ENCODE measurements at places on chromosomes 3 and 15.
A peak's percentile ranks its signal among the peaks of the same experiment; 100 is the strongest.

DNA sequence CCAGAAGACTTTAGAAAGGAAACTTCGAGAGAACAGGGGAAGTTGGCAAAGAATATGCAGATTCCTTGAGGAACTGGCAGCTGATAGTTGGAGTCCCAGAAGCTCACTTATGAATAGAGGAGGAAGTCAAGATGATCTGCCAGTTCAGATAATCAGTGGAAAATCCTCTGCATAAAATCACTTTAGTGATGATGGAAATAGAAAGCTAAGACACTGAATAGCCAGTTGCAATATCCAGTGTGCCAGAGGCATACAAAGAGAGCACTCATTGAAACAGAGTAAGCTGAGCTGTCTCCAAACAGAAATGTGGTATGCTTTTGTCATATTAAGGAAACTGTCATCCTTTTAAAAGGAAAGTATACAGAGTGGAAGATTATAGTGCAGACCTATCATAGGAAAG, 1207.6 kb downstream of the OTOL1 start:
- no peak for DNase-seq

- DNase-seq, result peak; percentile 57
These were observed at the start of gene CRTC3 for GRCh38 chr15:90529371-90530249. Gene CRTC3, plus strand, starts transcription at chr15:90529923. Its CDS starts 149 bp downstream, at chr15:90530072.

DNA sequence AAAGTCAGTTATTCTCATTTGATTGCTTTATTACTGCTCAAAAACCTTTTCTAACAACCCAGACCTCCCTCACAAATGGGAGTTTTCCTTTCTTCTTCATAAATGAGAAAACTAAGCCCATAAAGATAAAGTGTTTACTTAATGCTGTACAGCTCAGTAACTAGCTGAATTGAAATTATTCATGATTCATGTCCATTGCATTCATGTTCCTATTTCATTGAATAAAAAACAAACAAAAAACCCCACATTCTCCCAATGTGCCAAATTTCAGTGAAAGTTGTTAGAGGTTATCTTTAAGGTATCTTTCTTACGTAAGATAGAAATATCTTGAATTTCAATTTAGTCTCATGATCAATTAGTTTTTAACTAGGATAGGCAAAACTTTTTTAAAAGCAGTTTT, 2.8 kb downstream of the PLSCR2 start:
- no peak for DNase-seq

GRCh38 chr3:55501905-55502304, 14.8 kb upstream of the WNT5A start:
- DNase-seq, result no peak

DNA sequence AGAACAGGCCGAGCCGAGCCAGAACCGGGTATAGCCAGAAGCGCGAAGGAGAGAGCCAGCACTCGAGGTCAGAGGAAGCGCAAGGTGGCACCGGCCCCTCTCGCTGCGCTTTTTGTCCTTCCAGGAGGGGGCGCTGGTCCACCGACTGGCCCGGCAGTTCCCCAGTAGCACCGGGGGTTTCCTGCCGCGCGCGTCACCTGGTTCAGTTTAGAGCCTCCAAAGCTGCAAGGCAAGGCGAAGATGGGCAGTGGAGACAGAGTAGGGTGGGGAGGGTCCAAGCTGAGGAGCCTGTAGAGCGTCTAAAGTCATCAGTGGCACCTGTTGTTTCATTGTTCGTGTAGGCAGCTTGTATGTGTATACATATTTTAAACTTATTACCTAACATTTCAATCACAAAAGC, 7.6 kb upstream of the NR2E3 start:
- DNase-seq, result no peak

- DNase-seq, result no peak
These were observed 433.3 kb downstream of the RAP2B start for GRCh38 chr3:153595186-153595815.

DNA sequence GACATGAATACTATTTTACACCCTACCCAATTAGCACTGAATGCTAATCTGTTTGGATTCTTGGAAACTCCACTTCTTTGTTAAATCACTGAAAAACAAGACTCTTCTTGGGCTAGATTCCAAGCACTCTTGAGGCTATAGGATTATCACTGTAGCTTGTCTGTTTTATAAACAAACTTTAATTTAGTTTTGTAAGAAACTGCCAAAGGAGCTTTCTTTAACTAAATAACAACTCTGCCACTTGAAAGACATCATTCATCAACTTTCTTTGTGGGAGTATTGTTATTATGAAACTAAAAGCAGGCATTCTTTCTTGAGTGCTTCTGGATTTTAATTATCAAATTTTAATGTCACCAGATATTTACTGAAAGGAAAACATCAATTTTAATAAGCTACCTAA, 24.1 kb downstream of the CBLB start:
- no peak for DNase-seq

GRCh38 chr3:4601892-4602291, 108.7 kb downstream of the ITPR1 start:
- DNase-seq, result no peak

- DNase-seq, result peak; percentile 69
These were observed 32.8 kb downstream of the AKAP13 start for GRCh38 chr15:85412956-85413854.

DNA sequence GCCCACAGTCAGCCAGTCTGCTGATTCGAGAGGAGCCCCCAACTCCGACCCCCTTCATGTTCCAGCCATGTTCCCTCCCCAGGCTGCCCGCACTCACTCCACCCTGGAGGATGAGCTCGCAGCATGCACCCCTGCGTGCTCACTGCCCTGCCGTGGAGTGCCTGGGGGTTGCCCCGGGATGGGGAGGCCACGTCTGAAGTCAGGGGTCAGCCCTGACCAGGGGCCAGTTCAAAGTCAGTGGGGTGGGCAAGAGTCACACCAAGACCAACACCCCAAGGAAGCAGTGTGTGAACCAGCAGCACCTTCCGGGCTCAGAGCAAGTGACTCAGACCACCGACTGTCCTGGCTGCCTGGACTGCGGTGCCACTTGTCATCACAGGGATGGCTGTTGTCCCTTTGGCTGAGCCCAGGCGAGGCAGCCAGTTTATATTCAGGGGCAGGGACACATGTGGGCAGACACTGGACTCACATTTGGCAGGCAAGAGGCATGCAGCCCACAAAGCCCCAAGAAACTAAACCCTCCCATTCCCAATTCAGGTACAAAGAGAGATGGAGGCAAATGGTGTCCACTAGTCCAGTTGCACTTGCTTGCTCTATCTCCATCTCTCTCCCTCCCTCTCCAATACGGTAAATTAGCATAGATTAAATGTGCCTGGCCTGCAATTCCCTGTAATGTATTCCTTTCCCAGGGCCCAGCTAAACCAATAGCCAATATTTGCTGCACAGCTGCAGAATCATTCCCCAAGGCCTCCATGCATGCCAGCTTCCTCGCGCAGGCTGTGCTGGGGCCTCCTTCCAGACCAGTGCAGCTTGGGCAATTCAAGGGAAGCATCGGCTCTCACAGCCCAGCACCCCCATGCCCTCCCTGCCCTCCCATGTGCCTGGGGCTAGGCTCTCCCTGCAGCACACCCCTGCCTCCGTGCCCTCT, 135.7 kb upstream of the IQSEC1 start:
- no peak for DNase-seq

- no peak for DNase-seq
These were observed 53.6 kb upstream of the RORA start for GRCh38 chr15:61282661-61283060.

- no peak for DNase-seq
These were observed 8.8 kb downstream of the PRICKLE2 start for GRCh38 chr3:64216274-64217147.

- no peak for DNase-seq
These were observed 204.3 kb downstream of the SUCLG2 start for GRCh38 chr3:67450153-67450552.

- no peak for DNase-seq
These were observed 291.1 kb upstream of the ROPN1 start for GRCh38 chr3:124282751-124283651.

DNA sequence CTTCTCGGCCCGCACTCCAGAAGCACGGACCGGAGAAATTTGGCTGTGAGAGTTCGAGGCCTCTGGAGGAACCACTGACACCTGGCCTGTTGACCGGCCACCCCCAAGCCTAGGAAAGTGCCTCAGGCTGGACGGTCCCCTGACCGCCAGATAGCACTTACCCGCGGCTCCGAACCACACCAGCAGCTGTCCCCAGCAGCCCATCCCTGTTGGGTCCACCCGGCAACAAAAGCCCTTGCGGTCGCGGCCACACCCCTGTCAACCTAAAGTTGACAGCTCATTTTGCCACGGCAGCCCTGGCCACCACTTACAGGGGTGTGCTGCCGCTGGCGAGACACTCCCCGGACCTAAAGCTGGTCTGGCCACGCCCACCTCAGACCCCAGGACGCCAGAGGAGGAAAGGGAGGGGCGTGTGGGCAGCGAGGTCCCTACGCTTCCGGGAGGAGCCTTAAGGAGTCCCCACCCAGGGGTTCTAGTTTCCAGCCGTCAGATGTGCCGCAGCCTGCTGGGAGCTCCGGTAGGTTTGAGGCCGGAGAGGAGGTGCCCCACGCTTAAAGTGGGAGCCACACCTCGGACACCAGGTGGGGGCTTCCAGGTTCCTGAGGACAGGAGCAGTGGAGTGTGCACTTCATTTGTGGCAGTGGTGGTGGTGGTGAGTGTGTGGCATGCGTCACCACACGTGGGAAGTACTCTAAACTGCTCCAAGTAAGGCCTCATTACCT, at the start of gene LTK:
Gene LTK, minus strand, starts transcription at position 322 of the 722 bp plus-strand sequence. Its CDS starts 118 bp downstream, at position 204.
- DNase-seq, result peak; percentile 33

GRCh38 chr15:47744496-47744895, 27.2 kb downstream of the SEMA6D start:
- no peak for DNase-seq

- DNase-seq, result no peak
These were observed 34.6 kb downstream of the SRPRB start for GRCh38 chr3:133840055-133840737.

DNA sequence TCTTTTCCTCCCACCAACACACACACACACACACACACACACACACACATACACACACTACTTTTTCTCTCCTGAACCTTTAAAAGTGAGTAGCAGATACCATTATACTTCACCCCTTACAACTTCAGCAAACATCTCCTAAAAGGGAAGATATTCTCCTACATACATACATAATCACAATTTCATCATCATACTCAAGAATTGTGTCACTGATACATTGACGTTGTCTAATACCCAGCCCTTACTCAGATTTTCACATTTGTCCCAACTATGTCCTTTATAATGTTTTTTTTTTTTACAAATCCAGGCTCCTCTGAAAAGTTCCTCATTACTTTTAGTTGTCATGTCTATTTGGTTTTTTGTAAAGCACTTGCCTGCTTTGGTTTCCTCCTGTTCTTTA, 18.5 kb downstream of the ABHD6 start:
- no peak for DNase-seq

- no peak for DNase-seq
These were observed 769.5 kb downstream of the TUSC7 start for GRCh38 chr3:117479095-117479494.

DNA sequence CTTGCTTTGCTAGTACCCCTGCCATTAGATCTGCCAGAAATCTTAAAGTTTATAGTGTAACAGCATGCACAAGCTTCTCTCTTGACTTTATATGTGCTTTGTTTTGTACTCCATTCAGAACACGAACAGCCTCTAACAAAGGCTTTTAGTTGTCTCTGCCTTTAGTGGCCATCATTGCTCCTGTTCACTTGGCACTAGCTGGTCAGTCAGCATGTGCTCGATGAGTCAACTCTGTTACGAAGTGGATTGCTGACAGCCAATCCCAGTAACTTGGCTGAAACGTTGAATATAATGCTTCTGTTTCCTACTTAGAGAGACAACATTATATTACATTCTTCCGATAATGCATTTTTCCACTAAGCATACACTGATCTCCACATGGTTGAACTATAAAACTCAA, 349.2 kb downstream of the NAALADL2 start:
- no peak for DNase-seq

DNA sequence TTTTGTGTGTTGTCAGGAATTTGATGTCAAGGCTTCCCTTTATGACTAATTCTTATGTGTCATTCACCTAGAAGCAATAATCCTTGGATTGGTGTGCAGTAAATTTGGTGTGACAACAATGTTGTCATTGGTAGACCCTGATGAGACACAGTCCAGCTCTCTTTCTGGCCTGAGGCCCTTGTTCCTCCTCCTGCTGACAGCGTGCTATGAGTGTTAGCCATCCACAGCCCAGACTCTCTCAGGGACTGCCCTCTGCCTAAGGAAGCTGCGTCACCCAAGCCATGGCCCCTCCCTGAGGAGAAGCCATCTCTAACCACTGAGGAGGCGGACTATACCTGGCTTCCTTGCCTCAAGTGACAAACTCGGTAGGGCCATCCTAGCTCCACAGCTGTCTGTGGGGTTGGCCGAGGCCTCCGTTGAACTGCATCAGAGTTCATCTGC, 13.3 kb upstream of the TM4SF1 start:
- no peak for DNase-seq

DNA sequence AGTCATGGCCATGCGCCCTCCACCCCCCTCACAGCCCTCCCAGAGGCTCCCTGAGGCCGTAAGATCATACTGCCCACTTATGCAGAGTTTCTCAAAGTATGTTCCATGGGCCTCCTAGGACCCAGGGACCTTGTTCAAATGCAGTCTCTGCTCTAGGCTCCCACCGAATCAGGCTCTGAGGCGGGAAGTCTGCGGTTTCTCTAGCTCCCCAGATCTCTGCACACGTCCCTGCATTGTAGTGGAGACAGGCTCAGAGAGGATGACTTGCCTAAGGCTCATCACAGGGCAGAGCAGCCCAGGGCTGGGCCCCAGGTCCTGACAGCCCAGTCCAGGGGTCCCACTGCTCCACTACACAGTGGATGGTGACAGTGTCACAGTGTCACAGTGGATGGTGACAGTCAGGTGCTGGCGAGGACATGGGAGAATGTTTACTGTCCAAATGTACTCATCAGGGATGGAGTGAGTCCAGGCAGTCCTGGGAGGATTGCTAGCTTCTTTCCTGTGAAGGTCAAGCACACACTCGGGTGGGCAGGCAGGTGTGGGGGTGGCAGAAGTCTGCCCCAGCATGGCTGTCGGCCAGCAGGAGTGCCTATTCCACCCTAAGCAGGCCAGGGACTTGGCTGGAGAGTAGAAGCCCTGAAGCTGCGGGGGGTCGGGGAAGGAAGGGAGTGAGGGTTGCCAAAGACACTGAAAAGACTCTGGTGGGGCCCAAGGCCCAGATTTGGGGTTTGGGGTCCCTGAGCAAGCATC, 12.4 kb downstream of the ANKRD63 start:
- no peak for DNase-seq

GRCh38 chr3:104941785-104942184, 424.9 kb upstream of the ALCAM start:
- DNase-seq, result no peak

GRCh38 chr3:144516026-144516425, 544.4 kb downstream of the DIPK2A start:
- no peak for DNase-seq

DNA sequence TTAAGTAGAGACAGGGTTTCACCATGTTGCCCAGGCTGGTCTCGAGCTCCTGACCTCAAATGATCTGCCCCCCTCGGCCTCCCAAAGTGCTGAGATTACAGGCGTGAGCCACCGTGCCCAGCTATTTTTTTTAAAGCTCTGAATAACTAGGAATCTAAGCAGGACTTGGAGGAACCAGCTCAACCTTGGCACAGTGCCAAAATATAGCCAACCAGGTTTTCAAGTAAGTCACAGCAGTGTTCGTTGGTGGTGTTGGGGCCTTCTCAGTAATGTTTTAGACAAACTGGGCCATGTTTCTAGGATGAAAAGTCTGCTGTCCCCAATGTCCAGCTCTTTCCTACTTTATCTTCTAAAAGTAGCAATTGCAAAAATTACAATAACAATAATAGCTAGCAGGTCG, 6.4 kb upstream of the ADAM10 start:
- no peak for DNase-seq

- DNase-seq, result peak; percentile 50
These were observed 23.2 kb upstream of the IP6K2 start for GRCh38 chr3:48739955-48740823.

- DNase-seq, result no peak
These were observed 771.6 kb upstream of the NR2F2 start for GRCh38 chr15:95558916-95559315.

GRCh38 chr15:41585127-41586047, 26.4 kb downstream of the TYRO3 start:
- peak; percentile 40 for DNase-seq

All from activated CD8-positive, alpha-beta memory T cell treated with anti-CD3 and anti-CD28 coated beads, Interleukin-2, amount 50 U/mL, for 4 hours (primary cell).